ENCODE measurements at places on chromosomes 6 and 20.

GRCh38 chr6:149153100-149153499 is 164.4 kb upstream of the TAB2 start:
- no peak for DNase-seq

DNA sequence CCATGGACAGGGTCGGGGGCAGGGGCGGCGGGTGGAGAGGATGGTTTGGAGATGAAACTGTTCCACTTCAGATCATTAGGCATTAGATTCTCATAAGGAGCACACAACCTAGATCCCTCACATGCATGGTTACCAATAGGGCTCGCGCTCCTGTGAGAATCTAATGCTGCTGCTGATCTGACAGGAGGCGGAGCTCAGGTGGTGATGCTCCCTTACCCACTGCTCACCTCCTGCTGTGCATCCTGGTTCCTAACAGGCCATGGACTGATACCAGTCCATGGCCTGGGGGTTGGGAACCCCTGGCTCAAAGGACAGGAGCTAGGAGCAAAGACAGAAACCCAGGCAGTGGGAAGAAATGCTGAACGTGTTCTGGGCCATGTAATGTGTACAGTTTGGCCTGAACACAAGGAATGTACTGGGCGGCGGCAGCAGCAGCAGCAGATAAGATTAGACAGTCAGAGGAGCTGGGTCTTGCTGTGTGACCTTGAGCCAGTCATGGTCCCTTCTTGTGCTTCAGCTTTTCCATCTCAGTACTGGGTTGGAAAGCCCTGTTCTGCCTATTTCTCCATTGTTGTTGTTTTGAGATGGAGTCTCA is 4.7 kb upstream of the SPAG4 start:
- DNase-seq = no peak

DNA sequence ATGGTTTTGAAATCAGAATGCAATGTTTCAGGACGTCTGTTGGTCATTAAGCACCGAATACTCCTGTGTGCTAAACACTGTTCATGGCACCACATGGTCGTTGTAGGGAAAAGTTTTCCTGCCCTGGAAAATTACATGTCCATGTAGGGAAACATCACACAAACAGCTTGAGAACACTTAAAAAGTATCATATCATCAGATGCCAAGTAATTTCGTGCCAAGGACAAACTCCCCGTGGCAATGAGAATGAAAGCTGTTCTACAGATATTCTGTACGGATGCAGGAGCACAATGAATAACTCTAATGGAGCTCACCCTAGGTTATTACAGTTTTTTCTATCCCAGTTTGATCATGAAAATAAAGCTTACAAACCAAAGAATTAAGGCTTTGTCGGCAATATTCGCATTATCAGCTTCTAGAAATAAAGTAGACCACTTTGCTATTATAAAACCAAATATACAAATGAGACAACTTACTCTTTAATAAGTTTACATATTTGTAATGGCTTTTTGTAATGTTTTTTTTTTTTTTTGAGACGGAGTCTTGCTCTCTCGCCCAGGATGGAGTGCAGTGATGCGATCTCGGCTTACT is 4.6 kb upstream of the DST start:
- no peak for DNase-seq

DNA sequence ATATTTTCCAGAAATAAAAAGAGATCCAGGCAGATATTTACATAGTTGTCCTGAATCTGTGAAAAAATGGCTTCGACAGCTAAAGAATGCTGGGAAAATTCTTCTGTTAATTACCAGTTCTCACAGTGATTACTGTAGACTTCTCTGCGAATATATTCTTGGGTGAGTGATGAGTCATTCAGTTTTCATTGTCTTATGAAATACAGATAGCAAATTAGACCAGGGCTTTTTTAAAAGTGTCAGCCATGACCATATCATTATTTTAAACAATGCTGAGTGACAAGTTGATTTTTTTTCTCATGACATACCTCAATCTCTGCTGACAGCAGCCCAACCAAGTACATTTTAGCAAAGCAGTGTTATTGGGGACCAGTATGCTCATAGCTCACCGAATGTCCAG is 32.8 kb downstream of the TSPYL4 start:
- no peak for DNase-seq

DNA sequence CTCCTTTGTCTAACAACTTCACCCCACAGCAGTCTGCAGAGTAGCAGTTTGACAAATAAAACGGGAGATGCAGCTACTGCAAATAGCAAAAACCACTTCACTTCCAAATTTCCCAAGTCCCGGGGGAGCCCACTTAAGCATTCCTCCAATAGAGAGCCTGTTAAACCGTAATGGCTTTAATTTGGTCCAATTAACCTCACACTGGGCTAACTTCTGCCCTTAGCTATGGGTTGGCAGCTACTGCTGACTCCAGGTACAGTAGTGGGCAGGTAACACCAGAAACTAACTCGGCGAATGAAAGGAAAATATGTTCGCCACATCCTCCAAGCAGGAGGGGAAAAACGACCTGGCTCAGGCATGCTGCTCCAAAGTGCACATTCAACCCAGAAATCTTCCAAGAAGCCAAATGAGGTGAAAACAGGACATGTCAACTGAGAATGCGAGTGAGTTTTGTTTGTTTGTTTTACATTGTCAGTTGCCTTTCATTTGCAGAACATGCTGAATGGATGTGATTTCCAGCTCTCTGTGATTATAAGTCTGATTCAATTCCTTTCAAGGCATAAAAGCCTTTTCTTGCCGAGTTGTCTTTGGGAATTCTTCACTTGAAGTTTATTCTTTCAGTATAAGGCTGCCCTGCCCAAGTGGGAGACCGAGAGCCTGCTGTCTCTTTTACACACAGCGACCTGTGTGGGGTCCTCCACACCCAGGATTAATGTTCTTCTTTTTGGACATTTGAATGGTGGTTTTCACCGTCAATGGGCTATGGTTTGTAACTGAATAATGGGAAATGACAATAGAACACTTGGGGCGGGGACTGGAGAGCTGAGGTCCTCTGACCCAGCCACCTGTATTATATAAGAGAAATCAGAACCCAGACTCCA is 117.3 kb upstream of the ARMC2 start:
- DNase-seq = no peak

DNA sequence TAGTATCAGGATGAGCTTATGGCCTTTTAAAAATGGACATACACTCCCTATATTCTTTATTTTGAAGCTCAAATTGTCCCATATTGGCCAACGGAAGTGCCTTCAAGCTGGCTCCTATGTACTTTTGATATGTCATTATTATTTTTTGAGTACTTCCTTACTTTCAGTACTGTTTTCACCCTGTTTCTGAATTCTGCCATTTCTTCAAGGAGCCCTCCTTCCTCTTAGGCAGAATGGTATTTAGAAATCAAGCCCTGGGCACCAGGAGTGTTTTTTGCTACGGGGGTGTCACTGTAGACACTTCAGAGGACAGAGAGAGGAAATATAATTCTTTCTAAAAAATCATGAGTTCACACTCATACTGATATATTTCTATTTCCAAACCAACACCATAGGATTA is 5.5 kb upstream of the MYLK4 start:
- DNase-seq = no peak

GRCh38 chr6:36130667-36131510 is 576 bp downstream of the MAPK13 start:
- DNase-seq = peak; percentile 27

DNA sequence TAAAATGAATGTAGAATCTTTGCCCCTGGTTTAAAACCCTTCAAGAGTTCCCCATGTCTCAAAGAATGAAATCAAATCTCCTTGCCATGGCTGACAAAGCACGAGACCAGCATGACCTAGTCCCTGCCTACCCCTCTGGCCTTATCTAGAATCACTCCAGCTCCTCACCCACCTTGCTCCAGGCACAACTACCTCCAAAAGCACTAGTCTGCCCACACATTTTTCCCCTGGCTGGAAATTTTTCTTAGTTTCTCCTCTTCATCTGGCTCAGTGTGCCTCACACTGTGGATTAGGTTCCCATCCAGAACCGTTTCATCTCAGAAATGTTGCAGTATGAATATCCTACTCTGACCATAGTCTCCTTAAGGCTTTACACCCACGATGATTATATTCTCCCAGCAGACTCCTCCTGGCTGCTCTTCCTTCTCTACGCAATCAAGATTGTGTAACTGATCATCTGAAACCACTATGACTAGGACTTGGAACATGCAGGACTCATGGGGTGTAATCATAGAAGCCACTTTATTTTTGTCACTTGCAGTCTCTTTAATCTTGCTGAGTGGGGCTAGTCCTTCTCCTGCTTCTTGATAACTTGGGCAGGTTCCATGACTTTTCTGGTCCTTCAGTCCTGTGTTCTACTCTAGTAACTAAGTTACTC is 7.8 kb upstream of the MRS2 start:
- DNase-seq = no peak

DNA sequence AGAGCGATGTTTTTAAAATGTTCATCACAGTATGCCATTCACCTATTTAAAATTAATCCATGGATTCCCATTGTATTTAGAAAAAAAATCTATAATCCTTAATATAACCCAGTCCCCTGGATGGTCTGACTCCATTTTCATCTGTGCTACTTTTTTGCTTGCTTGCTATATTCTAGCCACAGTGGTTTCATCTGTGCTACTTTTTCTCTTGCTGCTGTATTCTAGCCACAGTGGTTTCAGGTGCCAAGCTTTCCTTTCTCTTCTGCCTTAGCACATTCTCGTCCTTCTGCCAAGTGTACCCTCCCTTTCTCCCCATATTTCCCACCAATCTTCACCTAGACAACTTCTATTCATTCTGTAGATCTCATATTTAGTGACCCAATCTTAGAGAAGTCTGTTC is 33.3 kb upstream of the SOX4 start:
- no peak for DNase-seq

- no peak for DNase-seq
Measured at GRCh38 chr20:19734811-19735210, 23.2 kb upstream of the RIN2 start.

- DNase-seq = no peak
Measured at GRCh38 chr6:113011389-113011788, 664.3 kb downstream of the RFPL4B start.

DNA sequence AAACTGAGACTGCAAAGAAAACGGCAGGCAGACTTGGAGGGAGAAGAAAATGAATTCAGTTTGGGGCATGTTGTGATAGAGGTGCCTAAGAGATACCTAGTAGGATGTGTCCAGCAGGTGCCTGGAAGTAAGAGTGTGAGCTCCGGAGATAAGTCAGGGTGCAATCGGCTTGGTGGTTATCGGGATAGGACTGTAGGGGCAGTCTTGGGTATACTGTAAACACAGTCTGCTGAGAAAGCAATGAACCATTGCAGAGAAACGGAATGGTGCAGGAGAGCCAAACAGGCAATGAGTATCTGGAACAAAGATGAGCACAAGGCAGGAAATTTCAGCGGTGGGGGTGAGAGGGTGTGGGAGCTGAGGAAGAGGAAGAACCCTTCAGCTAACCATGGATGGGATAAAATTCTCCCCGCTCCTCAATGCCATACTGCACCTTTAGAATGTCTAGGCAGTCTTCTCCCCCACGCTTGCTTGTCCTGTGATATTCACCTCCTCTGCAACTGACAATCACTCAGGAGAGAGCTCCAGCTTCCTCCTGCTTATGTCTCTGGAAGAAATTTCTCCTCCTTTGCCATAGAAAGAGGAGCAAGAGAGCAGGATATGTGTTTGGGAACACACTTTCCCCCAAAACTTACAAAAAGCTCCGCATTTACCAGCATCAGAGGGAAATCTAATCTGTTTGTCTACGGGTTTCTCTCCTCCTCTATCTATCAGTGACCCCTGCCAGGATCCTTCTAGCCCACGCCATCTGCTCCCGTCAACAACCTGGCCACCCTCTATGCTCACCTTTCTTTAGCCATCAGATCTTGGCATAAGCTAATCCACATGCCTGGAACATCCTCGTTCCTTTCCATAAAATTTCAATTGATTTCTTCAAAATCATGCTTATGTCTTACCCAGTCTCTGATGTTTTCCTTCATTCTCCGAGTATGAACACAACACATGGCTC is 381.7 kb upstream of the JARID2 start:
- DNase-seq = no peak

DNA sequence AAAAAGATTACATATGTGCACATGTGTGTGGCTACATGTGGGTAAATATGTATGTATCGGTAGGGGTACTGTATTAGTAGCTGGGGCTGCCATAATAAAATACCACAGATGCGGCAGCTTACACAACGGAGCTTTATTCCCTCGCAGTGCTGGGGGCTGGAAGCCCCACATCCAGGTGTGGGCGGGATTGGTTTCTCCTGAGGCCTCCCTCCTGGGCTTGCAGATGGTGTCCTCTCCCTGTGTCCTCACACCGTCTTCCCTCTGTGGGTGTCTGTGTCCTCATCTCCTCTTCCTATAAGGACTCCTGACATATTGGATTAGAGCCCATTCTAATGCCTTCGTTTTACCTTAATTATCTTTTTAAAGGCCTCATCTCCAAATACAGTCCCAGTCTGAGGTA is 97.7 kb downstream of the LY86 start:
- no peak for DNase-seq

DNA sequence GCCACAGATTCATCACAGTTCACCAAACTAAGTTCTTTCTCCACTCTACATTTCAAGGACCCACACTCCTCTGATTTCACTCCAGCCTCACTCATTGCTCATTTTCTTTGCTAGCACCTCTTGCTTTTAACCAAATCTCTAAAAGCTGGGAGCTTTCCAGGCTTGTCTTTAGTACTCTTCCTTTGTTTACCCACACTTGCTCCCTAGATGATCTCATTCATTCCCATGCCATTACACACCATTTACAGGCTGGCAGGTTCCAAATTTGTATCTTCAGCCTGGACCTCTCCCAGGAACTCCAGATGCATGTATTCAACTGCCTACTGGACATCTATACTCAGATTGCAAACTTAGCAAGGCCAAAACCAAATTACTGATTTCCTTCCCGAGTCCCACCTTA is 5.3 kb upstream of the GUCA1B start:
- DNase-seq = peak; percentile 73
